HepG2 (cell line): ENCODE measurements at places on chromosomes 5 and 9. TPM values are rescaled to one million over a fixed set of nuclear protein-coding genes. Genes with fewer than 3 reads are reported as not detected.

IQGAP2 gene
- total RNA-seq: 83.3 and 143 TPM in 2 replicates

PCDHGA4 gene
- total RNA-seq: 0.15 and 0.58 TPM in 2 replicates

- H3K36me3 ChIP-seq: no peaks in the 10 kb centered on the region
- H3K4me1 ChIP-seq: no peaks in the 10 kb centered on the region
- H3K4me3 ChIP-seq: no peak overlapping the region
- no peak for DNase-seq
- H3K27me3 ChIP-seq: no peaks in the 10 kb centered on the region
These were observed 14.1 kb upstream of the OR2S2 start for GRCh38 chr9:35972093-35972492.

DNA sequence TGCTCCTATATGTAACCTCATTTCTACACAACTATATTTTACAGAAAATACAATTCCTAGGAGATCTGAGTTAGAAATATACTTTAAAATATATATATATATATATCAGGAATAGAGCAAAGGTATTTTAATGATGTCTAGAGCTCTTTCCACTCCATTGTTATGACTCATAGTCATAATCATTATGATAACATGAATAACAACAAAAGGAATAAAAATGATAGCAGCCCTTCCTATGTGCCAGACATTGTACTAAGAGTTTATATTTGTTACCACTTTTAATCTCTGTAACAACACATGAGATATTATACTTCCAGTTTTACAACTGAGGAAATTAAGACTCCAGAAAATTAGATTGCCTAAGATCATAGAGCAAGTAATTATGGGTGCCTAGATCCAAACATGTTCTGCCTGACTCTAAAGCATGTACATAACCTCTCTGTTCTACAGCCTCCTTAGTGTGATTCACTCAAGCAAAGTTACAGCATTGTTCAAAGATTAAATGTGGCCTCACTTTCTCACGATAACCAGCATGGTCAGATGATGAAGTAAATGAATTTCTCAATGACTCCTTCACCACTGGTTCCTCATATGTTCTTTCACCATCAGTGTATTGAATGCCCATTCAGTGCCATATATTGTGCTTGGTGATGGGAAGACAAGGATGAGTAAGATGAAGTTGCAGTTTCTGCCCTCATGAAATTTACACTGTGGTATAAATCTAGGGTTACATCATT lies 452.1 kb downstream of the EFNA5 start:
- DNase-seq: no peak
- H3K27me3 ChIP-seq: no peaks in the 10 kb centered on the region
- no peaks in the 10 kb centered on the region for H3K4me1 ChIP-seq
- H3K36me3 ChIP-seq: no peaks in the 10 kb centered on the region

- no peak overlapping the region for H3K4me3 ChIP-seq
- H3K4me1 ChIP-seq: no peaks in the 10 kb centered on the region
- H3K36me3 ChIP-seq: no peaks in the 10 kb centered on the region
These were observed 65.3 kb downstream of the CFAP95 start for GRCh38 chr9:69885931-69886330.

DNA sequence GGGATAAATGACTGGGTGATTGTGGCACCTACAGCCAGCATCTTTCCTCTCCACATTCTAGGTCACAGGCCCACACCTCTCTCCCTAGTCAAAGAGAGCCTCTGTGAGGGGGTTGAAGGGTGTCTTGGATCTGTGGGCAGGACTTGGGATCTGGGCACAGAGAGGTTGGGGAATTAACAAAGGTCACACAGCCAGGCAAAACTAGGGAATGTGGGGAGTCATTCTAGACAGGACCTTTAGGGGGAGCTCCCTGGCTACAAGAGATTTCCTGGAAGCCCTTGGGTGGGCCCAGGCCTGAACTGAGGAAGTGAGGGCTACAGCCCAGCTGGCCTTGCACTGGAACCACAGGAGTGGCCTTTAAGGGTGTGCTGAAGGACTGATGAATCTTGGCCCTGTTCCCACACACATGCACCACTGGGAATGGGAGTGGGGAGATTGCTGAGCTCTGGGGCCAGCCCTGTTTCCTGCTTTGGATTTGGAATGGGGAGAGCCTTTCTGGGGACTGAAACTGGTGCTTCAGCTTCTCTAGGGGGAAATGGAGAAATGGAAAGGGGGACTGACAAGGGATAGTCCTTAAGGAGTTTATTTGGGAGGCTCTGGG lies 12.4 kb upstream of the CXXC5 start:
- no peak overlapping the region for H3K4me3 ChIP-seq
- DNase-seq: peak; percentile 70
- no peaks in the 10 kb centered on the region for H3K27me3 ChIP-seq
- peaks cover 75% of the 10 kb centered on the region for H3K4me1 ChIP-seq
- no peaks in the 10 kb centered on the region for H3K36me3 ChIP-seq

DNA sequence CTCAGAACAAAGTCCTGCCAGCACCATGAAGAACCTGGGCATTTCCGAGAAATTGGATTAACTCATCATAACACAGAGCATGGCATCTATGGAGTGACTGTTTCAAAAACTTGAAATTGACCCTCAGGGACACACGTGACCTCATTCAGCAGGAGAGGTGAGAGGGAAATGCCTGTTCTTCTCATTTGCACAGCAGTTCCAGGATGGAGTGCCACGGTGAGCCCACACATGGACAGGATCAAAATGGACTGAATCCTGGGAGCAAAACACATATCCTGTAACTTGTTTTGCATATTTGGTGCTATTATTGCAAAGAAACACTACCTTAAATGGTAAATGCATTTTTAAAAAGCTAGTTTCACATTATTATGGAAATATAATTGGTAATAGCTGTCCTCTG lies 256.1 kb upstream of the IRX2 start:
- no peak overlapping the region for H3K4me3 ChIP-seq
- no peaks in the 10 kb centered on the region for H3K36me3 ChIP-seq
- H3K27me3 ChIP-seq: no peaks in the 10 kb centered on the region
- no peak for DNase-seq
- no peak overlapping the region for H3K27ac ChIP-seq

GRCh38 chr5:153490118-153491037 lies at the start of gene GRIA1:
Gene GRIA1 (plus strand): TSS chr5:153490670.
- H3K4me3 ChIP-seq: no peak within 1 kb of the TSS
- H3K27ac ChIP-seq: no peak within 1 kb of the TSS
- H3K4me1 ChIP-seq: no peaks in the 10 kb centered on the region
- H3K36me3 ChIP-seq: no peaks in the 10 kb centered on the region
- no peak for DNase-seq

DNA sequence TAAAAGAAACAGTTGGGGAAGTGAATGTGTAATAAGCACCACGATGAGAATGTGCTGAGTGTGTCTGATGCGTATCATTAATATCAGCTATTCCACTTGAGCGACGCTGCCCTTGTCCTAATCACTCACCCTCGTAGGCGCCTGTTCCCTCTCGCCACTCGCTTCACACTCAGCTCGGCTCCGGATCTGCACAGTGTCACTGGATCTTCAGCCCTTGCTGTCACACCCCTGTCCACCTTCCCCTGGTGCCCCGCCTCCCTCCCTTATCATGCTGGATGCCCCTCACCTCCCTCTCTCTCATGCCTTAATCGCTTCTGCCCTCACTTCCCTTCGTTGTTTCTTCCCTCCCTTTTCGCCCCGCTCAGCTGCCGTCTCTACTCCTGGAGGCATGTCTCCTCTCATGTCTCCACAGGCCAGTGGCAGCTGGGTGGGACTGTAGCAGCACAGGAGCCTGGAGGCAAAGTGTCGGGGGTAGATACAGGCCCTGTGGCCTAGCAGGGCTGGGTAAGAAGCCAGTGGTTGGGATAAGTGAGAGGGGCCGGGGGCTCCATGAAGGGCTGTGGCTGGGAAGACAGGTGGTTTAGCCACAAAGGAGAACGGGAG lies 43.5 kb downstream of the ANKDD1B start:
- H3K36me3 ChIP-seq: no peaks in the 10 kb centered on the region
- no peaks in the 10 kb centered on the region for H3K4me1 ChIP-seq
- peaks cover 16% of the 10 kb centered on the region; the same call in 1 of the 3 replicates for H3K27me3 ChIP-seq
- no peak overlapping the region for H3K27ac ChIP-seq
- DNase-seq: no peak
